NCI-H510A (cell line): ENCODE measurements at places on chromosomes 1 and 21.

DNA sequence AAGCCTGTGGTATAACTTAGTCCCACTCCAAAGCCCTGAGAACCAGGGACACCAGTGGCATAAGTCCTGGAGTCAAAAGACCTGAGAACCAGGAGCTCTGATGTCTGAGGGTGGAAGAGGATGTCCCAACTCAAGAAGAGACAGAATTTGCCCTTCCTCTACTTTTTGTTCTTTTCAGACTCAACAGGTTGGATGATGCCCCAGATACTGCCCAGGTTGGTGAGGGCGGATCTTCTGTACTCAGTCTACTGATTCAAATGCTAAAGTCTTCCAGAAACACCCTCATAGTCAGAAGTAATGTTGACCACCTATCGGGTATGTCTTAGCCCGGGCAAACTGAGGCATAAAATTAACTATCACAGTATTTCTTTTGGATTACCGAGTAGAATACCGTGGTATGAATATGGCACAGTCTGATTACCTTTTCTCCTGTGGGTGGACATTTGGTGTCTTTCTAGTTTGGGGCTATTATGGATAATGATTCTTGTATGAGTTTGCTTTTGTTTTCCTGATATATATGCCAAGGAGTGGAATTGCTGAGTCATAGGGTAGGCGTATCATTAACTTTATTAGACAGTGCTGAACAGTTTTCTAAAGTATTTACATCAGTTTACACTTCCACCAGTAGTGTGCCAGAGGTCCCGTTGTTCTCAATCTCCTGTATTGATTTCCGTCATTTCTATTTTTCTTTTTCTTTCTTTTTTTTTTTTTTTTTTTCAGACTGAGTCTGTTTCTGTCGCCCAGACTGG is 3.2 kb upstream of the CHAF1B start:
- no peak for DNase-seq

DNA sequence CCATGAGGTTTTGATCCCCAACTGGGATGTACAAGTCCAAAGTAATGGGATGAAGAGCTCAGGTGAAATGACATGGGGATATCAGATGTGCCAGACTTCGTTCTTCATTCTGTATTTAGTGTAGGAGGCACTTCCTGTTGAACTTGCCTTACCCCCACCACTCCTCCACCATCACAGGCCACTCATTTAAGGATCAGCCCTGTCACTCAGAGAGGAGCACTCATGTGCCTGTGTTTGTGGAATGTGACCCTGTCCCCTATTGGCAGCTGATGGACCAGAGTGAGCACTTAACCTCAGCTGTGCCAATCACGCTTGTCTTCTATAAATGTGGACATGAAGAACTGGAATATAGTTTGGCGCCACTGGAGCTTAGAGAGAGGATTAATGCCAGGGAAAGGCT is 91.4 kb upstream of the CTTNBP2NL start:
- no peak for DNase-seq

DNA sequence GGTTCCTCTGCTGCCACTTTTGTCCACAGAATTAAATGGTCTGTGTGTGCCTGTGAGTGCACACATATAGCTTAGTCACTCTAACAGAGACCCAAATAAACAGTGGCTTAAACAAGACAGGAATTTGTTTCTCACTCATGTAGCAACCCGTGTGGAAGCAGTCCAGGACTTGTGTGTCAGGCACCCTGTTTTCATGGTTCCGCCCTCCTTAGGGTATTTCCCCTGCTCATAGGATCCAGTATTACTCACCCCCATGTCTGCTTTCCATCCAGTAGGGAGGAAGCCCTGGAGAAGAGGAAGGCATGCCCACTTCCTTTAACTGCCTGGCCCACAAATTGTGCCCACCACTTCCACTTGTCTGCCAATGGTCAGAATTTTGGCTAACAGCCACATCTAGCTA is 41.3 kb upstream of the TACSTD2 start:
- no peak for DNase-seq

DNA sequence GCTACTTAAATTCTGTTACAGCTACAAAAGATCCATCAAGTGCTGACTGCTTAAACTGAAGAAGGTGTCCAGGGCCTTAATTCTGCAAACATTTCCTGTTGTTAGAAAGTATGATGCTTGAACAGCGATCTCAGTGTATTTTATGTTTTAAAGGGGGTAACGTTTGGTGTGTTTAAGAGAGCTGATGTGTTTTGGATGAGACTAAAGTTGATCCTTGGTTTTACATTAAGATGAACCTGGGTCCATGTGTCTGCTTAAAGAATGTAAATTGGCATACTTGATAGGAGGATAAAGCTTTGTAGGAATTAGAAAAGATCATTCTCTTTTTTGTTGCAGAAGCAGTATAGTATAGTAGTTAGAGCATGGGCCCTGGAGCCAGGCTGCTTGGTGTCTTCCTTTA is 3.6 kb downstream of the IER5 start:
- DNase-seq, result no peak

- no peak for DNase-seq
These were observed 5.4 kb upstream of the TNFRSF4 start for GRCh38 chr1:1219341-1219740.

GRCh38 chr1:53390261-53390660 is 62.4 kb upstream of the LRP8 start:
- DNase-seq, result no peak

DNA sequence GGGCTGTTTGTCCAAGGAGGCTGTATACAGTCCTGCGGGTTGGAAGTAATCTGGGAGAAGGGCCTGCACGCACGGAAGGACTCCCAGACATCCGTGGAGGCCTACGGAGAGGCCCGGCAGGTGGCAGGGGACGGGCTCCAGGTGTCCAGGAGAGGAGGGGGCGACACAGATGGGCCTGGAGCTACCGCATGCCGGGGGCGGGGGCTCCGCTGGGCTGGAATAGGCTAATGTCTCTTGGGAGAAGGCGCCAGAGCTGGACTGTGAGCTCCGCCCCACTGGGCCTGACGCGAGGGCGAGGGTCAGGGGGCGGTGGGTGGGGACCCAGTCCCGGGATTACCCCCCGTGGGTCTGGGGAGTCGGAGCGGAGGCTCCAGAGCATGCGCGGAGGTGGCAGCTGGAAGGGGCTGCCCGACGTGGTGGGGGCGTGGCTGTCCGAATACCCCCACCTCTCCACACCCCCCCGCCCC is 659 bp downstream of the AGO1 start:
- peak; percentile 93 for DNase-seq

- DNase-seq, result no peak
These were observed 57.7 kb upstream of the LRP8 start for GRCh38 chr1:53385276-53386225.

DNA sequence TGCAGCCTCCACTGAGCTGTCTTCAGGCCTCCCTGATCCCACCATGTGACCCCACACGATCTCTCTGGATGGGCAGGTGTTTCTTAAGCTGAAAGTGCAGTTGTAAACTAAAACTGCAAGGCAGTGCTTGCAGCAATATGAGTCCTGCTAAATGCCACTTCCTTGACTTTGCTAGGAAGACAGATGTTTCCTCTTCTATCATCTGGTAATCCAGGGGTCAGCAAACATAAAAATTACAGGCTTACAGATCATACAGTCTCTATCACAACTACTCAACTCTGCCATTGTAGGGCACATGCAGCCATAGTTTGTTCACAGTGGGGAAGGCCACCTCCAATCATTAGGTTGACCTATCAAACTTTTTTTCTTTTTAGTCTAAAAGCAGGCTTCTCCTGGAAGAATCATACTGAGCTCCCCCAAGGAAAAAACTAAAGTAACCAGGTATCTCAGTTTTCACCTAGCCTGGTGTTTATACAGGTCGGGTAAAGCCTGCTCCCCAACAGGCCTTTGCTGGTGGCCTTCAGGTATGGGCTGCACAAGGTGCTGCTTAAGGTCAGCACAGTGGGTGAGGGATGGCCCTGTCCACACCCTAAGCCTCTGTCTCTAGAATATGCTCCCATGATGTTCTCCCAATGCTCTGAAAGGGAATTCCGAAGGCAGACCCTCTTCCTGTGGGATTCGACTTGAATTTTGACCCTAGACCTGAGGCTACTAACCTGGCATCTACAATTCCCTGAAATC is 10.8 kb downstream of the ABCA4 start:
- DNase-seq, result no peak

GRCh38 chr1:30642391-30643120 is 80.8 kb downstream of the MATN1 start:
- DNase-seq, result no peak

- no peak for DNase-seq
These were observed 67.9 kb downstream of the S100B start for GRCh38 chr21:46537026-46537425.

- DNase-seq, result no peak
These were observed 208.5 kb upstream of the SNX7 start for GRCh38 chr1:98453066-98453465.

- no peak for DNase-seq
These were observed 144.8 kb downstream of the ST6GALNAC5 start for GRCh38 chr1:77012066-77012465.

- DNase-seq, result no peak
These were observed 21.0 kb downstream of the YIPF1 start for GRCh38 chr1:53868565-53868964.

GRCh38 chr1:70090875-70091274 is 114.5 kb downstream of the LRRC40 start:
- no peak for DNase-seq
